ENCODE measurements at places on chromosomes 1 and 21. TPM values are rescaled to one million over a fixed set of nuclear protein-coding genes. Genes with fewer than 3 reads are reported as not detected.

- H3K36me3 ChIP-seq = no peaks in the 10 kb centered on the region
- H3K27me3 ChIP-seq = peaks cover 11% of the 10 kb centered on the region
- H3K27ac ChIP-seq = no peak overlapping the region
- H3K4me3 ChIP-seq = no peak overlapping the region
- no peak for DNase-seq
Observed at GRCh38 chr1:237857455-237857854, 33.3 kb downstream of the ZP4 start.

DNA sequence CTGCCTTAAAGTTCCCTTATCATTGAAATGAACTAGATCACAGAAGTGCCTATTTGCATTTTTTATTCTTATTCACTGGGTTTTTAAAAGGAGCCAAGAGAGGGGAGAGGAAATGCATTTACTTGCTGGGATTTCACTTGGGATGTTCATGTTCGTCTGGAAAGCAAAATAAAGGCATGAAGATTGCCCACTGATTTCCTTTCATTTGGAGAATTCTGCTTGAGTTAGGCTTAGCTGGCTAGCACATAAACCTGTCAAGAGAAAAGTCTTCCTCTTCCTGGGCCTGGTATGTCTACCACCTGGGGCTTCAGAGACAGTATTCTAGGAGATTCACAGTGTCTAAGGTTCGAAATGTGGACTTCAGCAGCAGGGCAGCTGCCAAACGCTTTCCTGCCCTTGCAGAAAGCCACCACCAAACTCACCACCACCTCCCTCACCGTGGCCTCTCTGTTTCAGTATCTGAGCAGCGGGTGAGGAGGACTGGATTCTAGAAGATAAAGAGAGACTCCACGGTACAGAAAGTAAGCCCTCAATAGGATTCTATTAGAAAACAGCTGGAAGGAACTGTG is 44.5 kb downstream of the HIVEP3 start:
- peak overlapping the region; percentile 86 for H3K27ac ChIP-seq
- no peaks in the 10 kb centered on the region for H3K27me3 ChIP-seq
- peaks cover 55% of the 10 kb centered on the region for H3K4me1 ChIP-seq
- H3K4me3 ChIP-seq = no peak overlapping the region
- no peak for DNase-seq

DNA sequence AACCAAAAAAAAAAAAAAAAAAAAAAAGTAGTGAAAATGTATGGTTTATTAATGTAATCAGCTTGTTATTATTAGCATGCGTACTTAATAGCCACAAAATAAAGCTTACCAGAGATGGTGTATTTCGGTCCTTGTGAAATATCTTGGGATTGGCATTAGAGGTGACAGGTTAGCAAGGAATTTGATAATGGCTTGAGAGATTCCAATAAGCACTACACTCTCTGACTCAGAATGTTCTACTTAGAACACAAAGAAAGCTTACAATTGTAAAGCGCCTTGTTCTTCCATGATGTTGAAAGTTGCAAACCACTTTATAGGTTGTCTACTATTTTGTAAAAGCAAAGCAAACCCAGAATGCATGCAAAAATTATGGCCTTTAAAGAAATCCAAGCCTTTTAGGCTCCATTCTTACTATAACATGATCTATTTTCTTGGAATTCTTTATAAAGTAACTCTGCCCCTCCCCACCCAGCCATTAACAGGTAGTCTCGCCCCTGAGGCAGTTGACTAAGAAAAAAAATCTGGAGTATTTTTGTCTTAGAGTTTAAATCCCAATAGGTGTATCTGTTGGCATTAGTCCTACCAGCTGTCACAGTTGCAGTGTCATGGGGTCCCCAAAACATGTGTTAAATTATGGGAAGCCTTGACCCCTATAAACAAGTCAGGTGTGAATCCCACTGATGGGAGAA is 129.2 kb downstream of the DHRS3 start:
- H3K36me3 ChIP-seq = peaks cover 19% of the 10 kb centered on the region
- no peaks in the 10 kb centered on the region for H3K27me3 ChIP-seq
- no peak overlapping the region for H3K27ac ChIP-seq

DNA sequence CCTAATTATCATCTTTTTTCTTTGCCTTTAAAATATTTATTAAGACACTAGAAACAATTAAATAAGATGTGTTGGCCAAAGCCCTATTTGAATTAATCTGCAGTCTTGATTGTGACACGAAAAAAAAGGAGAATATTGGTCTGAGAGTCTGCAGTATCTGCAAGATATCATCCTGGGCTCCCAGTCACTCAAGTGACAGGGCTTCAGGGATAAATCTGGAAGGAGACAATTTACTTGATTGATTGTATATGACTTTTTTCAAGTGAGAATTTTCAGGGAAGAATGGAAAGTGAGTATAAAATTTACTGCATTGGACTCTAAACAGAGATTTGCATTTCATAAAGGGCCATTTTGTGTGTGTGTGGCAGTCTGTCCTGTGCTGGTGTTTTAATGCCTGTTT is 233.7 kb downstream of the PAPPA2 start:
- no peaks in the 10 kb centered on the region for H3K36me3 ChIP-seq
- no peak overlapping the region for H3K27ac ChIP-seq
- H3K4me3 ChIP-seq = no peak overlapping the region
- H3K27me3 ChIP-seq = no peaks in the 10 kb centered on the region
- no peak for DNase-seq
- H3K4me1 ChIP-seq = peaks cover 12% of the 10 kb centered on the region

The ETV3L gene
- not detected for total RNA-seq

DNA sequence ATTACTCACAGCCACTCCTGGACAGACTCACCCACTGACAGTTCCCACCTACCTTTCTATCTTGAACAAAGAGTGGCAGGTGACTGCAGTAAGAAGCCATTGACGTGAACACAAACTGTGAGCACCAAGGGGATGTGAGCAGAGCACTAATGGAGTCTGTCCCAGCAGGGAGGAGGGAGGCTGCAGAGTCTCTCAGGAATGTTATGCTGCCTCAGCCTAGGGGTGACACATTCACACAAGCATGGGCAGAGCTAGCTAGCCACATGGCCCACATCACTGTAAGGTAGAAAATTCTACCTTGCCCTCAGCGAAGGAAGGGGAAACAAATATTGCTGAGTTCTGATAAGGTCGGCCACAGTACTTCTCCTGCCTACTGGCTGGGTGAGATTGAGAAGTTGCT is 56.8 kb upstream of the PTGFRN start:
- no peaks in the 10 kb centered on the region for H3K27me3 ChIP-seq
- no peak overlapping the region for H3K4me3 ChIP-seq
- DNase-seq = no peak
- no peaks in the 10 kb centered on the region for H3K36me3 ChIP-seq
- H3K27ac ChIP-seq = no peak overlapping the region

GRCh38 chr1:17194615-17195528 is 10.1 kb upstream of the PADI1 start:
- no peak for DNase-seq
- H3K27me3 ChIP-seq = peaks cover 98% of the 10 kb centered on the region
- no peak overlapping the region for H3K4me3 ChIP-seq

DNA sequence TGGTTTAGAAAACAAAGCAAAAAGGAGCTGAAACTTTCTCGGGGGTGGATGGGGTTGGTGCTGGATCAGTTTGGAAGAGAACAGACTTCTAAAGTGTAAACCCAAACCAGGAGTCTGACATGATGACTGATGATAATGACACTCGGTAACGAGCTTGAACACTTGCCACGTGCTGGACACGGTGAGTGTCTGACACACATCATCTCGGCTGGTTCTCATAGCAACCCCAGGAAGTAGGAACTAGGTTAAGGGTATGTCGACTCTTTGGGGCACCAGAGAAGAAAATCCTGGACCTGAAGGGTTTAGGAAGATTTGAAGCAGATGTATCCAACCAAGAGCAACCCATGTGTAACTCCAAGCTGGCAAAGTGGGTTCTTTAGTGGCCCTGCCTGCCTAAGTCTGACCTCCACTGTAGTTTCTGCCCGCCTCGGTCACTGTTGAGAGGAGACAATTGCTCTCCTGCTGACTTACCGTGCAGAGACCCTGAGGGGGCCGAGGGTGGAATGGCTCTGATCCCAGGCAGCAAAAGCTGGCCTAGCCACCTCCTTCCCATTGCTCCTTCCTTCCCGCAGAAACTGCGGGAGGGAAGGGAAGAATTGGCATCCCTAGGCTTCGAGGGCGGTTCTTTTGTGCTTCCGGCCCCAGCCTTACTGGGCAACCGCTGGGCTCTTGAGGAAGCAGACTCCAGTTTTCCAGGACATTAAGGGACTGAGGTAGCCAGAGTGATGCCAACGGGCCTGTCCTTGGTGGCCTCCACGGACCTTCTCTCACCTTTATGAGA is 156.0 kb downstream of the TOMM20 start:
- no peaks in the 10 kb centered on the region for H3K27me3 ChIP-seq
- H3K4me3 ChIP-seq = no peak overlapping the region
- H3K36me3 ChIP-seq = no peaks in the 10 kb centered on the region
- no peak for DNase-seq

DNA sequence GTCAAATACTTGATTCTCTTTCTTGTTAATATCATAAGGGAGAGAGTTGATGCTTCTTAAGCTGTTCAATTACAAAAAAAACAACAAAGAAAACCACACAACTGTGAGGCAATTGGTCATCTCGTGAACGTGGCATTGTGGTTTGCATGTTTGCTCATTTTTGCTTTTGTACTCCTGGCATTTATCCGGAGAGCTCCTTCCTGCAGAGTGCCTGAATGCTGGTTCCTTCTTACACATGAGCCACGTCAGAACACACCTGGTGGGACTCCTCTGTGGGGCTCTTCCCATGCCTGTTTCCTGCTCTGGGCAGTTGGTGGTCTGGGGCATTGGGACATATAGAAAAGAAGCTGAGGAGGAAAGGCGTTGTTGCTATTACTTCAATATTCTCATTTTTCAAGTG is 25.7 kb downstream of the KCNK1 start:
- H3K4me3 ChIP-seq = no peak overlapping the region
- H3K36me3 ChIP-seq = peaks cover 5% of the 10 kb centered on the region
- H3K27me3 ChIP-seq = no peaks in the 10 kb centered on the region
- no peak overlapping the region for H3K27ac ChIP-seq

The PERM1 gene
- total RNA-seq = 160 TPM

The FCAMR gene
- not detected for total RNA-seq

DNA sequence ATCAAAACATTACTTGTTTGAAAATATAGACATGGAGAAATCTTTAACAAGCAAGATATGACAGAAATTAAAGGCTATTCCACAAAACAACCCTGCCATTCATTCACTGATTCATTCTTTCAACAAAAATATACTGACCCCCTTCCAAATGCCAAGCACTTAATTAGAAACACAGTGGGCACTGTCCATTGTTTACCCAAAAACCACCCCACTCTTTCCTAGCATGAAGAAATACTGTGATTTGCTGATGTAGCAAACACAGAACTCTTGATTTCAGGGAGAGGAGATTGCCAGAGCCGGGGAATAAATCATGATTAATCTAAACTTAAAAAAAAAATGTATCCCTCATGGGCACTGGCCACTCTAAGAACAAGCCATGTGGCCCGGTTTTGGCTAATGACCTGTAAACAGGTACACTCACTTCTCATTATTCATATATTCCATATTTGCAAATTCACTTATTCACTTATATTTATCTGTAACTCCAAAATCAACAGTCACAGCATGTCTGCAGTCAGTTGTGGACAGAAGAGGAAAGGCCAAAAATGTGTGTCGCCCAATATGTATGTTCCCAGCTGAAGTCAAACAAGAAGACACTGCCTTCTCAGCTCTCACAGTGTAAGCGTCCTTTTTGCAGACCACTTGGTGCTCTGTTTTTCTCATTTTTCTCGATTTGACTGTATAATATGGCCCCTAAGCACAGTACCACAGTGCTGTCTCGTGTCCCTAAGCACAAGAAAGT is 133.1 kb downstream of the SMYD3 start:
- no peak overlapping the region for H3K27ac ChIP-seq
- no peaks in the 10 kb centered on the region for H3K27me3 ChIP-seq
- H3K4me3 ChIP-seq = no peak overlapping the region
- H3K4me1 ChIP-seq = no peaks in the 10 kb centered on the region

GRCh38 chr1:186900539-186901237 is 71.9 kb downstream of the PLA2G4A start:
- peaks cover 5% of the 10 kb centered on the region for H3K4me1 ChIP-seq
- H3K27me3 ChIP-seq = no peaks in the 10 kb centered on the region
- H3K36me3 ChIP-seq = no peaks in the 10 kb centered on the region
- DNase-seq = no peak
- H3K4me3 ChIP-seq = no peak overlapping the region
- peak overlapping the region; percentile 37 for H3K27ac ChIP-seq

DNA sequence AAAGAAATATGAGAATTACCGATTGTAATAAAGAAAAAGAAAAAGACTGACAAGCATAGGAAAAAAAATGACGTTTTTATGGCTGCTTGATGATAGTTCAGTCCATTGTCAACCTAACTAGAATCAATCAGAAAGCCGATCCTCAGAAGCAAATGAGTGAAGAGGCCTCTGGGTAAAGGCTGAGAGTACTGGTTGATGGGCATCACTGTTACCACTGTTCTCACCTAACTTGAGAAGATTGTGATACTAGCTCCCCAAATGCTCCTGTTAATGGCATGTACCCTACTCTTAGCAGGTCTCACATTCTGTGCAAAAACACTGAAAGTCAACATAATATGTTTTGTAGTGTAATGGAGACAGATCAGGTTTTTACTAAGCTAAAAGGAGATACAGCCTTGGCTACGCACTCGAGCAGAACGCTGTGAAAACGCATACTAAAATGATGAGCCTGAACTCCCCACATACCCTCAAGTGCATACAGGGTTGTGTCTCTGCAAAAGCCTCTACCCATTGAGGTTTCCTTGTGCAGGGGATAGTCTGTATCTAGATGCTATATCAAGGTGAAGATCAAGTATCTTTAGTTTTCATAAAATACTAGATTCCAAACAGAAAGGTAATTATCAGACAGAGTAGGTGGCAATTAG is 554.6 kb downstream of the SMYD3 start:
- H3K36me3 ChIP-seq = no peaks in the 10 kb centered on the region
- DNase-seq = no peak
- H3K4me1 ChIP-seq = peaks cover 14% of the 10 kb centered on the region
- no peak overlapping the region for H3K4me3 ChIP-seq

- H3K27me3 ChIP-seq = peaks cover 75% of the 10 kb centered on the region
- no peak for DNase-seq
- no peaks in the 10 kb centered on the region for H3K36me3 ChIP-seq
- H3K4me3 ChIP-seq = no peak overlapping the region
- H3K27ac ChIP-seq = no peak overlapping the region
Observed at GRCh38 chr1:214193691-214194090, 87.3 kb upstream of the SMYD2 start.

GRCh38 chr1:85490270-85490985 is 25.5 kb upstream of the DDAH1 start:
- H3K4me1 ChIP-seq = no peaks in the 10 kb centered on the region
- H3K27me3 ChIP-seq = no peaks in the 10 kb centered on the region
- H3K36me3 ChIP-seq = no peaks in the 10 kb centered on the region
- no peak for DNase-seq

All from left ventricle myocardium inferior (tissue), 1 donor.